ENCODE measurements at places on chromosomes 12 and 14.

GRCh38 chr12:59446116-59446515 lies 149.7 kb upstream of the SLC16A7 start:
- no peak for DNase-seq

DNA sequence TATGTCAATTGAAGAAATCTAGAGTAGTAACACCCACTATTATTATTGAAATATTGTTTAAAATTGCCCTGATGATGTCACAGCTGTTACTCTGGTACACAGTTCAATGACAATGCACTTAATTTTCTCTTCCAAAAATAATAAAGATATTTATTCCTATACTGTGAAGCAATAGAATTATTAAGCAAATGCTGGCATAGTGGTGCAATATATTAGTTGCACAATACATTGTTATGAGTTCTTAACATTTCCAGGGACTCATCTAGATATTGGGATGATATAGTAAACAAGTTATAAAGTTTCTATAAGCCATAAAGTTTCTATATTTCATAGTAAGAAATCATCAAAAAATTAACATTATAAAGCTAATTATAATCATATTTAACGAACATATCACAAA lies 897.8 kb downstream of the LRFN5 start:
- no peak for DNase-seq

DNA sequence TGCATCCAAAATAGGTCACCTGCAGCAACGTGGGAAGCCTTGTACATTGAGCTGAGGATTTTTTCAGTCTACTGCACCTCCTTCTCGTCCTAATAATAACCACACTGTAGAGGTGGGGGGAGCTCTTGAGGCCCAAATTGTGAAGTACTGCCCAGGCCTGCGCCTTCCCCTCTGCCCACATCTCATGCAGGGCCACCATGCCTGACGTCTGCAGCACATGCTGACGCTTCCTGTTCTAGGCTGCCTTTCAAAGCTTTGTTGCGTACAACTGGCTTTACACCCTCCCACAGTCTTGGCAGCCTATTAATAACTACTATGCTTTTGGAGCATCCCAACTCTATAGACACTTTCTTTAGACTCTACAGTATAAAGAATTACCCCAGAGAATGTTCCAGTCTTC lies 26.5 kb upstream of the TTC7B start:
- no peak for DNase-seq

DNA sequence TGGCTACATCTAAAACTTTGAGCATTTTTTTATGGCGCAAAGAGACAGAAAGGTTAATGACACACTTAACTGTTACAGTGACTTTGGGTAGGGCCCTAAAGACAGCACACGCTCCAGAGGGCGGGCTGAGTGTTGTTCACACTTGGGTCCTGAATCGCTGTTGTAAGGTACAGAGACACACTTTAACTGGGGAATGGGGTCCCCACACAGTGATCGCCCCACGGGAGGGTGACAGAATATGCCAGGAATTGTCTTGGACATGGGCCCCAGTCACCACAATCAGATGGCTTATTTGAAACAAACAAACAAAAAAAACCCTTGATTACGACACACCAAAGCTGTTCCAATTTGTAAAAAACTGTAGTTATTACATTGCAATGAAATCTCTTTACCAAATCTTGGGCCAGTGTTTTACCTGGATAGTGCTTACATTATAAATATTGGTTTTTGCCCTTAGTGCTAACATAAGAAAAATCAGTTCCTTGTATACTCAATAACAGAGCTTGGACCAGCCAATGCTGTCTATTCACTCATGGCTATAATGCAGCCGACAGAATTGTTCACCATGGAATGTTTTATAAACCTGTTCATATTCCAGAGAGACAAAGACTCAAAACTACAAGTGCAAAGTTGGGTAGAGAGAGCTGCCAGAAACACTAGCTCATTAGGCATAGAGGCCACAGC lies 28.3 kb downstream of the KCTD10 start:
- no peak for DNase-seq

DNA sequence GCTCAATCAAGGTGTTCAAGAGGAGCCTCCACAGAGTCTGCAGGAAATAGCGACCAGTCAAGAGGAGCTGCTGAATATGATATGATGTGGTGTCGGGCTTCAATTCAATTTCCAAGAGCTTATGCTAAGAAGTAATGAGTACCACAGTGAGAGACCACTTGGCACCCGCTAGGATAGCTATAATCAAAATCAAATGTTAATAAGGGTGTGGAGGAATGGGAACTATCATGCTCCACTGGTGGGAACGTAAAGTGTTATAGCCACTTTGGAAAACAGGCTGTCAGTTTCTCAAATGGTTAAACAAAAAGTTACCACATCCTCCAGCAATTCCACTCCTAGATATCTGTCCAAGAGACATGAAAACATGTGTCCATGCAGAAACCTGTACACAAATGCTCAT lies 6.7 kb downstream of the POLR3B start:
- DNase-seq: no peak

DNA sequence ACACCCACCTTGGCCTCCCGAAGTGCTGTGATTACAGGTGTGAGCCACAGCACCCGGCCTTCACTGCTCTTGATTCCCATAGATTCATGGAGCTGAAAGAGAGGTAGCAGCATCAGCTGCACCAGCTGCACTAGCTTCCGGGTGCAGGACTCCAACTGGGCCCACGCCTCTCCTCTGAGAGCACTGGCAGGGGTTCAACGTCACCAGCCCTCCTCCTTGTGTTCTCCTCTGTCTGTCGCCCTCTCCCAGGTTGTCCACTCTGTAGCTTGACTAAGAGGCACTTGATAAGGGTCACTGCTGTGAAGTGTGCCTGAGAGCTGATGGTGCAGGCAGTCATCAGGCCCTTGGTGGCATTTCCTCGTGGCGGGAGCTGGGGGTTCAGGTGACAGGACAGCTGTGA lies 28.3 kb downstream of the MLXIP start:
- DNase-seq: no peak

DNA sequence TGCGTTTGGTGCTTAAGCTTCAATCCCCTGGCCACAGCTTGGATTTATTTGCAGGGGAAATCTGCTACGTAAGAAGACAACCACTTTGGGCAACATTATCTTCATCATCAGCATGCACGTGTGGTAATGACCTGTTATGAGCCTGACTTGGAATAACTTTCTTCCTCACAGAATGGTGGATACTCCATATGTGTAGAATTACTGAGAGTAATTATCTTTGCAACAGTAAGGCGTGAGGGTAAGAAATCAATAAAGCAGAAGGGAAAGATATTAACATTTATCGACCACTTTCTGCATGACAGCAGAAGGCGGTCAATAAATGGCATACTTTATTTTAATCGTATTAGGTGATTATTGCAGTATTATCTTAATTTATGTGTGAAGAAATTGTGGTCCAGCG lies 152.7 kb downstream of the RGS6 start:
- no peak for DNase-seq

GRCh38 chr14:64190974-64191502 lies 103.1 kb downstream of the ESR2 start:
- DNase-seq: no peak

- no peak for DNase-seq
These were observed 299.0 kb downstream of the CCDC91 start for GRCh38 chr12:28489246-28489645.

DNA sequence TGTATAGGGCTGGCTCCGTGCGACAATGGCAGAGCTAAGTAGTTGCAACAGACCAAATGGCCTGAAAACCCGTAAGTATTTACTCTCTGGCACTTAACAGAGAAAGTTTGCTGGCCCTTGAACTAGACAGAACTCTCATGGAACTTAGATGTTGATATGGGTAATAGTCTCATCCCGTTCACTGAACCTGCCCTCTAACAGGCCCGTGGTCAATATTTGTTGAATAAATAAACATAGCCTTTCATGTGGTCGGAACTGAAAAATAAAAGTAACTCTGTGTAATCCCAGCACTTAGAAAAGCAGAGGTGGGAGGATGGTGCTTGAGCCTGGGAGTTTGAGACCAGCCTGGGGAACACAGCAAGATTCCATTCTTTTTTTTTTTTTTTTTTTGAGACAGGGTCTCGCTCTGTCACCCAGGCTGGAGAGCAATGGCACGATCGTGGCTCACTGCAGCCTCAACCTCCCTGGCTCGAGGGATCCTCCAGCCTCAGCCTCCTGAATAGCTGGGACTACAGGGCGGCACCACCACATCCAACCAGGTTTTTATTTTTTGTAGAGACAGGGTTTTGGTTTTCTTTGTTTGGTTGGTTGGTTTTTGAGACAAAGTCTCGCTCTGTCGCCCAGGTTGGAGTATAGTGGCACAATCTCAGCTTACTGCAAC lies 29.7 kb downstream of the KDM2B start:
- no peak for DNase-seq

GRCh38 chr12:5614256-5614655 lies 182.3 kb downstream of the NTF3 start:
- DNase-seq: no peak

DNA sequence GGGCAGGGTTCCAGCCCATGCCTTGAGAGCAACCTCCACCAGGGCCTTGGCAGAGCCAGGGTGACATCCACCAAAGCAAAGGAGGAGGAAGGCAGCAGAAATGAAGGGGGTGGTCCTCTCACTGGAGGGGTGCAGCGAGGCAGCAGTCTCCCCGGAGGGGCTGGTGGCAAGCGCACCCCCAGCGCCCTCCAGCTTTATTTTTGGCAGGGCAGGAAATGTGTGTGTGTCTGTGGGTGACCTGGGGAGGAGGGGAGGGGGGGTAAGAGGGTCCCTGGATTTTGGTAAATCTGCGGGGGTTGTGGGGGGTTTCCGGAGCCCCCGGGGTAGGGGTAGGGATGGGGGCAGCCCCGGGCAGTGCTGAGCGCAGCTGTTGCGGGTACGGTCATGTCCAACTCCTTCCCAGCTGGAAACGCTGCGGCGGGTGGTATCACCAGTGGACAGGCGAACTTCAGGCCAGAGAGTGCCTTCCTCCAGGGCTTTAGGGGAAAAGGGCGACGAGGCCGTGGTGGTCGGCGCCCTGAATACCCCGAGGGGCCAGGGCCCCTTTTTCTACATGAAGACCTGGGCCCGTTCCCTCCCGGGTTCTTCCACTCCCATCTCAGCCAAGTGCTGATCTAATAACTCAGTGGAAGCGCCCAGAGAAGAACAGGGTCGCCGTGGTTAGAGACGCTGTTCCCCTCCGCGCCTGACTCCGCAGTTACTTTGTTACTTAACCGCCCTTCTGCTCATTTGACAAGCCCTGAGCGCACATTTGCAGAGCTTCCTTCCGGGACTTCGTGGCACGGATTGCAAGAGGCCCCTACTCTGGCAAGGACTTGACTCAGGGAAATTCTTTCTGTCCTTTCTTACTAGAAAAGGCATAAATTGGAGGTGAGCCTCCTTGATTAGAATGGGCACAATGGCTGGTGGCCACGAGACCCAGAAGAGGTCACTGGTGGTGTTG lies 55.2 kb downstream of the FOS start:
- no peak for DNase-seq

DNA sequence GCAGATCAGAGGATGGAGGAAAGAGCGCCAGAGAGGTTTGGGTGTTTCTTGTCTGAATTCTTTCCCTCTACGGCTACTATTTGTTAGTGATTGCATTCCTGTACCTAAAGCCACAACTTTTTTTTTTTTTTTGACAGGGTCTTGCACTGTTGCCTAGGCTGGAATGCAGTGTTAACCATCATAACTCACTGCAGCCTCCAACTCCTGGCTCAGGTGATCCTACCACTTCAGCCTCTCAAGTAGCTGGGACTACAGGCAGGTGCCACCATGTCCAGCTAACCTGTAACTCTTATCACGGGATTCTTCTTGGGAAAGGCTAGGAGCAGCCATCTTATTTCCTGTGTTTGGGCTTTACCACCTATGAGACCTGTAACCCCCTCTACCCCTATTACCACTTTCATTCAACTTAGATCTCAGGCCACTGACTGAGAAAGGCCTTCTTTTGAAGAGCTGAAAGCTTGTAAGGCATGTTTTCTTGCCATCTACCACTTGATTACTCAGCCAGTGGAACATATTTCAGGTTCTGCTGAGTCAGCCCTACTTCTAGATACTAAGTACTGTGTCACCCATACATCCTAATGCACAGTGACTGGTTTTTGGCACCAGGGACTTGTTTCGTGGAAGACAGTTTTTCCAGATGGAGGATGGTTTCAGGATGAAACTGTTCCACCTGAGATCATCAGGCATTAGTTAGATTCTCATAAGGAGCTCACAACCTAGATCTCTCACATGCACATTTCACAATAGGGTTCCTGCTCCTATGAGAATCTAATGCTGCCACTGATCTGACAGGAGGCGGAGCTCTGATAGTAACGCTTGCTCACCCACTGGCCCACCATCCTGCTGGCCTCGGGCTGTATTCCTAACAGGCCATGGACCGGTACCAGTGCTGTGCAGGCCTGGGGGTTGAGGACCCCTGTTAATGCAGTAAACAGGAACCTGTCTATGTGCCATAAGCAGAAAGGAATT lies 6.9 kb downstream of the VEZT start:
- DNase-seq: no peak

GRCh38 chr12:9792185-9792900 lies 31.6 kb upstream of the CD69 start:
- no peak for DNase-seq

DNA sequence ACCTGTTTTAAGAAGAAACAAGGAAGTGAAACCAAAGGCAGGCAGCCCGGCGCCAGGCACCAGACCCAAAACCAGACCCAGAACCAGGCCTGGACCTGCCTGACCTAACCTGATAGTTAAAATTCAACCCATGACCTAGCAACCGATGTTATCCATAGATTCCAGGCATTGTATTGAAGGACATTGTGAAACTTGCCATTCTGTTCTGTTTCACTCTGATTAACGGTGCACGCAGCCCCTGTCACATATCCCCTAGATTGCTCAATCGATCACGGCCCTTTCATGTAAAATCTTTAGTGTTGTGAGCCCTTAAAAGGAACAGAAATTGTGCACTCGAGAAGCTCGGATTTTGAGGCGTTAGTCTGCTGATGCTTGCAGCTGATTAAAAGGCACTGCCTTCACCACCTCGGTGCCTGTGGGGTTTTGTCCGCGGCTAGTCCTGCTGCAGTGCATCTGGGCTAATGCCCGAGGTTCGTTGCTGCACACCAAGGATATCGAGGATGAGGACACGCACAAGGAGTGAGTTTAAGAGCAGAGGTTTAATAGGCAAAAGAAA lies 262.5 kb upstream of the TMEM132C start:
- DNase-seq: no peak

DNA sequence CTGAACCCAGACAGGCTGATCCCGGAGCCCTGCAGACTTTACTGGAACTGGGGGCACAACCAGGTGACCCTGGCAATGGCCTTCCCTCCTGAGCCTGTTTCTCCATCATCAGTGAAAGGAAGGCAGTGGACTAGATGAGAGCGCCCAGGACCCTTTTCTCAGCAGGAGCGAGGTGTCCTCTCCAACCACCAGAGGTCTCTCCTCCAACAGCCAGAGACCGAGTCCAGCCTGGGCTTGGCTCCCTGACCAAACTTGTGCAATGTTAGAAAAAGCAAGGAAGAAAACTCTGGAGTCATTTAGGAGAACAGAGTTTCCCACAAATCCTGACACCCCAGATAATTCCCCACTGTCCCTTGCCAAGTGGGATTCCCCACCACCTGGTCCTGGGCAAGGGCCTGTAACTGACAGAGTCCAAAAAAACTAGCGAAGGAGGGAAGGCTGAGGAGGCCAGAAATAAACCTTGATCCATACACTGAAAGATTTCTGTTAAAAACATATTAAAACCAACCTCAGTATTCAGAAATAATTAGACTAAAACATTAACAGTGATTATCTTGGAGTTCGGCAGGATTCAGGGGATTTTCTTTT lies 9.0 kb downstream of the RPS6KL1 start:
- DNase-seq: no peak

GRCh38 chr14:81406863-81407262 lies 6.7 kb upstream of the STON2 start:
- no peak for DNase-seq

GRCh38 chr12:96045566-96045965 lies 10.2 kb upstream of the LTA4H start:
- DNase-seq: no peak
